H7 (cell line): ENCODE measurements at places on chromosomes 3 and 15. TPM values are rescaled to one million over a fixed set of nuclear protein-coding genes. Genes with fewer than 3 reads are reported as not detected.
A peak's percentile ranks its signal among the peaks of the same experiment; 100 is the strongest.

GRCh38 chr15:40481341-40482074, 10.7 kb downstream of the CHST14 start:
- DNase-seq = no peak

- DNase-seq = no peak
Measured at GRCh38 chr3:193921465-193921864, 214.5 kb upstream of the HES1 start.

- no peak for DNase-seq
Measured at GRCh38 chr3:148896062-148896461, 31.0 kb downstream of the CPA3 start.

GRCh38 chr3:79809106-79809505, 41.3 kb upstream of the ROBO1 start:
- DNase-seq = no peak

GRCh38 chr3:13325892-13326443, 94.2 kb downstream of the NUP210 start:
- DNase-seq = no peak

DNA sequence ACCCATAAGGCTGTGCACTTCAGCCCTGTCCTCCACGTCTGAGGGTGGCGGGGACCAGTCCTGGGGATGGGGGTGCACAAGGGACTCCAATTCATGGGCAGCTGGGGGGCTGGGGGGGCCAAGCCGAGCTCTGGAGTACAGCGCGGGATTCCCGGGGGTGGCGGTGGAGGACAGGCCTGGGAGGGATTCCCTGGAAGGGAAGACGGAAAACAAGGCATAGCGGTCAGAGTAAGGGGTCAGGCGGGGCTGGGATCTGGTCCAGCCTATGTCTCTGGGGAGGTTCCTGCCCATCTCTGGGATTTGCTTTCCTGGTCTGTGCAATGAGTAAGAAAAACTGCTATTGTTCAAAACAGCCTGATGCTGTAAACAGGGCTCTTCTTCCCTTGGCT, 8.1 kb upstream of the IGDCC3 start:
- no peak for DNase-seq

GRCh38 chr15:24878153-24878552, 76.6 kb upstream of the SNRPN start:
- no peak for DNase-seq

DNA sequence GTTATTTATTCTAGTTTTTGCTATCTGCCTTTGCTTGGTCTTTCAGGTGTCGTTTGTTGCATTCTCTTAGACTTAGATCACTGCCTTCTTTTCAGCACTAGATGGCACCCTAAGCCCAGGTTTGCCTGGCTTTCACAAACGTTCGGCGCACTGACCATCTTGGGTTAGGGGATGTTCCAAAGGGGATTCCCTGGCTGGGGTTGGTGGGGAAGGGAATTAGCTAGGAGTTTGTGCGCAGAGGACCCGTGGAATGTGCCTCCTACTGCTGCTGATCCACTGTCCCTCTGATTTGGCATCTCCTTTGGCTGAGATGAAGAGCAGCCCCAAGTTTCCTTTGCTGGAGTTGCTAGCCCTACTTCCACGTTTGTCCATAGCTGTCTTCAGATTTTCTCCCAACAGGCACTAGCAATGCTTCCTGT, 33.9 kb downstream of the PFN2 start:
- DNase-seq = peak; percentile 61

- no peak for DNase-seq
Measured at GRCh38 chr3:46168583-46169345, 39.3 kb downstream of the CCR1 start.

DNA sequence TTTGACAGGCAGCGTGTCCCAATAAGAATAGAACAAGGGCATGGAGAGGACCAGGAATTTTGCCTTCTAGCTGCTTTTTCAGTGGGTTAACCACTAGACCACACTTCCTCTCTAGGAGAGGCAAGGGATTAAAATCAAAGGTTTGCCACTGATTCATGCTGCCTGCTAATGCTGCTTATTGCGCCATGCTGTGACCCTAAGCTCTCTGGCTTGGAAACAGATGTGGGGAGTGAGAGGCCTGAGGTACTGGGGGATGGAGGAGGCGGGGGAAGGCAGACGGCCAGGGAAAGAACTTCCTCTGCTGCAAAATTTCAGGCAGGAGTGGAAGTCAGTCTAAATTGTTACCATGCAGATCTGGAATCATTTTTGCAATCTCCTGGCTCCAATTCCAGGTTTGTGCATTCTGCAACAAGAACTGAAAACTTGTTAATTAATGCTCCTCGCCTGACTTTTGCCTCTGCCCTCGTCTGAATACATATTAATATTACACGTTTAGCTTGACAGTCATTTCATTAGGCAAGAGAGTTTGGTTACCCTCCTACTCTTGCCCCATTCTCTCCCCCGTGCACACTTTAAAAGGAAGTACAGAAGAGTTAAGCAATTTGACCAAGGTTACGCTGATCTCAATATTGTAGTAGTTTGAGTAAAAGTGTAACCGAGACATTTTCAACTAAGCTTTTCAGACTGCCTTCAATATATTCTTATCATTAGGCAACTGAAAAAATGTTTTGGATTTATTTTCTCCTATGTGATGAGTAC, 121.7 kb upstream of the SPRED1 start:
- DNase-seq = peak; percentile 22

DNA sequence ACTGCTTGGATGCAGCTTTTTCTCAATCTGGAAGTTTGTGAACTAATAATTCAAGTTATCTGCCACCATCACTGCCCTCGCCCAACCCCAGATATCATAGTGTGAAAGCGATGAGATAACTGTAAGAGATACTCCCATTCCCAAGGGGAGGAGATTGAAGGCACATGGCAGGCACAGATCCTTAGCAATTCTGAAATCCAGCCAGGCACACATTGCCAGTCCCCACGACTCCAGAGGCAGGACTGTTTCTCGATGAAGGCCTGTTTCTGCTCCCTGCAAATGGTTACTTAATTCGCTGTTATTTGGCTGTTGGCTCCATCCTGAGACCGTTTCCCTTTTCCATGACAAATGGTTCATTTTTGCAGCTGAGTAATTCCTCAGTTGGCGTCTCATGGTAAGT, 63.2 kb upstream of the NEDD4 start:
- no peak for DNase-seq

GRCh38 chr3:106913966-106914365, 463.3 kb upstream of the CCDC54 start:
- no peak for DNase-seq

- no peak for DNase-seq
Measured at GRCh38 chr3:30353711-30354467, 252.5 kb upstream of the TGFBR2 start.

- DNase-seq = no peak
Measured at GRCh38 chr3:133874344-133874743, 21.3 kb downstream of the RAB6B start.

GRCh38 chr3:177525987-177526712, 328.9 kb upstream of the TBL1XR1 start:
- DNase-seq = no peak

- DNase-seq = no peak
Measured at GRCh38 chr15:88848203-88848602, 45.0 kb downstream of the ACAN start.

GRCh38 chr3:61315871-61316270, 64.6 kb upstream of the FHIT start:
- DNase-seq = peak; percentile 16

DNA sequence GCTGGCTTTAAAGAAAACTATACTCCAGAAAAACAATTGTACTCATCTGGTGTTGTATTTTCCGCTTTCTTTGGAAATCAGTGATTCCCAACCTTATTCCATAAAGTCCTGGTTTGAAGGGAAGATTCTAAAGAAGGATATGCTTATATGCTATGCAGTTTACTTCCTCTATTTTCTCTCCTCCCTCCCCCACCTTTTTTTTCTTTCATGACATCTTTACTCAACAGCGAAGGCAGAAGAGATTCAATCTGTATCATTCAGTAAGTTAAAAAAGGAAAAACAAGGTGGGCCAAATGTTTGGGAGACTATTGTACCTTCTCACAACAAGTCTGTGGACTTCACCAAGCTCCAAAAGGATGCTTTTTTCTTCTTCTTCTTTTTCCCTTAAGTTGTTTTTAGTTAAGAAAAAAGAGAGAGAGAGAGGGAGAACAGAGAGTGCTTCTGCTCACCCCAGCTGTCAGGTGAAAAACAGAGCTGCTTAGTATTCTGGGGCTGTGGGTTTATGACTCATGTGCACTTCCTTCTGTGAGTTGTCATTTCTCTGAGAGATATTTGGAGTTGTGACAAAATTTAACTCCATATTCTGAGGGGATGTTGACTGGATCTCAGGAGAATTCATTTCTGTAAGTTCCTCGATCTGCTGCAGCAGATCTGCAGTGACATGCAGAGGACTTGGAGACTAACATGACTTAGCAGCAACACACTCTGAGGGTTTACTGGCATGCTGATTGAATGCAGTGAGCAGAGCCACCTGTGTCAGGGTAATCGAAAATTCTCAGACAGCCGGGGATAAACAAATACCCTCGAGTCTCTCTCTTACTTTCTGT, 70.7 kb downstream of the SSR3 start:
- DNase-seq = no peak

DNA sequence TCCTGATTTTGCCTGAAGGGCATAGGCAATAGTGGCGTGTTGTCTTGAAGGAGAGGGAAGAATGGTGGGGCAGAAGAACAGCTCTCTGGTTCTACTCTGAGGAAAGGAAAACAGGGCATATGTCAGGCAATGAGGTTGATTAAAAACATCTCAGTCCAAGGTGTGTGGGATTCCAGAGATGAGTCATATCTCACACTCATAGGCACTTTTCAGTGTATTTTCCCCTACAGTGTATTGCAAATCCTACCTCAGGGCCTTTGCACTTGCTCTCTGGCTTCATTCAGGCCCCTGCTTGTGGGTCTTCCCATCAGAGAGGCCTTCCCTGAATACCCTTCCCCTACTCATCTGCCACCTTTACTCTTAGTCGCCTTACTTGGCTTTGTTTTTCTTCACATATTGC, 107.8 kb downstream of the SLCO3A1 start:
- DNase-seq = no peak

DNA sequence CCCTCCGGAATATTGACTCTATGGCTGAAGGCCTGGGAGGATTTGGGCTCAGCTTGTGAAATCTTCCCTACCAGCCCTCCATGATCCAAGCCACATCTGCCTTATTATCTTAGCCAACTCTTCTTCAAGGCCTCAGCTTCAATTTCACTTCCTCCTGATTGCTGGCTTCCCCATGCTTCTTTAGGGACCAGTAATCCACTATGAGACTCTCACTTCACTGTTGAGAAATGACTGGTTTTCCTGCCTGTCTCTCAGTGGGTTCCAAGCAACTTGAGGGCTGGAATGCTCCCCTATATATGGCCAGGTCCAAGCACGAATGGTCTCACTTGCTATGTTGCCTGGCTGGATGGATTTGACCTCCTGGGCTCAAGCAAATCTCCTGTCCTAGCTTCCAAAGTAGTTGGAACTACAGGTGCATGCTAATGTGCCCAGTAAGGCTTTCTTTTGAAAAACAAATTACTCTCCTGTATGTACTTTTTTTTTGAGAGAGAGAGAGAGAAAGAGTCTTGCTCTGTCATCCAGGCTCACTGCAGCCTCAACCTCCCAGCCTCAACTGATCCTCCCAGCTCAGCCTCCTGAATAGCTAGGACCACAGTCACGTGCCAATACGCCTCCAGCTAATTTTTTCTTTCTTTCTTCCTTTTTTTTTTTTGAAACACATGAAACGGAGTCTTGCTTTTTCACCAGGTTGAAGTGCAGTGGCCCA, 7.9 kb upstream of the PIK3CB start:
- DNase-seq = no peak

GRCh38 chr15:100330221-100330620, 11.6 kb downstream of the ADAMTS17 start:
- DNase-seq = no peak

GRCh38 chr3:155441026-155441425, 147.5 kb upstream of the STRIT1 start:
- no peak for DNase-seq

The EIF4E3 gene
- 2.5 and 3.4 TPM in 2 replicates for total RNA-seq

The DNAH12 gene
- total RNA-seq = not detected in 2 replicates

The AHSG gene
- total RNA-seq = not detected in 2 replicates

The HHATL gene
- not detected in 2 replicates for total RNA-seq

The CCK gene
- total RNA-seq = 0.14 TPM in 1 of 2 replicates, not detected in the other

The GYG1 gene
- 24.5 and 34.2 TPM in 2 replicates for total RNA-seq

The CCDC12 gene
- total RNA-seq = 40.0 and 40.9 TPM in 2 replicates

The SCAANT1 gene
- not detected in 2 replicates for total RNA-seq

The LRRN1 gene
- 22.6 and 31.7 TPM in 2 replicates for total RNA-seq

The LRTM1 gene
- not detected in 2 replicates for total RNA-seq

The SAMMSON gene
- total RNA-seq = 0.04 TPM in 1 of 2 replicates, not detected in the other

The CCDC80 gene
- 17.2 and 19.1 TPM in 2 replicates for total RNA-seq

The LDHAL6B gene
- not detected in 2 replicates for total RNA-seq

The LARP6 gene
- total RNA-seq = 22.9 and 25.1 TPM in 2 replicates

The FBXO22 gene
- total RNA-seq = 59.5 and 75.7 TPM in 2 replicates

The SCN11A gene
- total RNA-seq = 0.10 and 0.11 TPM in 2 replicates

The UBA7 gene
- 0.07 and 0.55 TPM in 2 replicates for total RNA-seq

The NPTN gene
- total RNA-seq = 72.9 and 85.4 TPM in 2 replicates

The OXTR gene
- 0.78 and 4.2 TPM in 2 replicates for total RNA-seq
